ENCODE measurements at places on chromosomes 5 and 9.
A peak's percentile ranks its signal among the peaks of the same experiment; 100 is the strongest.

DNA sequence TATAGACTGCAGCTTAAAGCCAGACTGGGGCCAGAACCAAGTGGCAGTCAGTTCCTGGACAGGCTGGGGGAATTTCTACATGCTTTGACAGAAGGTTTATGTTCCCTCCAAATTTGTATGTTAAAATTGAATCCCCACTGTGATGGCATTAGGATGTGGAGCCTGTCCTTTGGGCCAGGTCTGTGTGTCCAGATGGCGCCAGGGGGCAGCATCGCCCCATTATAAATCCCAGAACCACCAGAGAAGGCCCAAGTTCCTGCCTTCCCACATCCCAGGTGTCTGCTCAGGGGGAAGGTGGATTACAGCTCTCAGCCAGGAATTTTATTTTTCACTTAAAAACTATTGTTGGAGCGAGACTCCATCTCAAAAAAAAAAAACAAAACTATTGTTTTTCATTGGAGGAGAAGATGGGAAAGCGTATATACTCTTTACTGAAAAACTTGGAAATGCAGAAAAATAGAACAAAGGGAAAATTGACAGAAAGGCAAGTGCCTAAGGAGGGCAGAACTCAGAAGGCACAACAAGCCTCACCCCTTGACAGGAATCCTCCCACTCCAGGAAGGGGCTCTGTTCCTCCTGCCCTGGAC lies 5.0 kb downstream of the IL3 start:
- peak; percentile 45 for DNase-seq

- DNase-seq = no peak
Measured at GRCh38 chr5:167587772-167588437, 703.5 kb upstream of the WWC1 start.

- DNase-seq = no peak
Measured at GRCh38 chr5:80185095-80185494, 70.8 kb downstream of the SERINC5 start.

- no peak for DNase-seq
Measured at GRCh38 chr5:9834871-9835770, 205.0 kb upstream of the TAS2R1 start.

DNA sequence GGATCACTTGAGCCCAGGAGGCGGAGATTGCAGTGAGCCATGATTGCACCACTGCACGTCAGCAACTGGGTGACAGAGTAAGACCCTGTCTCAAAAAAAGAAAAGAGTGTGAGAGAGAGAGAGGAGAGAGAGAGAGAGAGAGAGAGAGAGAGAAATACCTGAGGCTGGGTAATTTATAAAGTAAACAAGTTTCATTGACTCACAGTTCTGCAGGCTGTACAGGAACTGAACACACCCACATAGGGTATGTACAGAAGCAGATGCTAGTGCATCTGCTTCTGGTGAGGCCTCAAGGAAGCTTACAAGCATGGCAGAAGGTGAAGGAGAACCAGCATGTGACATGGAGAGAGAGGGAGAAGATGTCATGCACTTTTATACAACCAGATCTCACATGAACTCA lies 46.4 kb upstream of the CHD1 start:
- no peak for DNase-seq

DNA sequence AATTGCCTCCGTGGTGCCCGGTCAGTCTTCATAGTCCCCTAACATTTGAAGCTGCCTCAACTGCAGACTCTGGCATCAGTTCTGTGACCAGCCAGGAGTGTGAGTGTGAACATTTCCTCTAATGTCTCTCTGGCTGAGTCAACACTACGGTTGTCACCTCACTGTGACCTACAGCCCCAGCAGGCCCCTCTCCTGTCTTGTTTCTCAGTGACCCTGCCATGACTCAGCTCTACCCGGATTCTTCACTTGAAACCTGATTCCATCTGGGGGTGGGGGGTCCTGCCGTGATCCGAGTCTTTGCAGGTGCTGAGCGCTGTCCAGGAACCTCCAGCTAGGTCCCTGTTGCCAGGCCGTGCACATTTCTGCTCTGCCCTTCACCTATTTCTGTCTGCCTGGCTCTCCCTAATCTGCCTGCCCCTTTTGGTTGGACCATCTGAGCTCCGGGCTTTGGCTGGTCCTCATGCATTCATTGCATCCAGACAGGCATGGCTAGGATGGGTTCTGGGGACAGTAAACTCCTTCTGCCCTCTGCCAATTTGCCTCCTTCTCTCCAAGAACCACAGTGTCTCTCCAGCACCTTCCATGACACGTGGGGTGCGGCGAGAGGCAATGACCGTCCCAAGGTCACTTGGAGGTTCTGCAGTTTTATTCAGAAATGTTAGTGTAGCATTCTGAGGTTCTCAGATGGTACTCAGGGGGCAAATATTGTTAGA lies 24.2 kb downstream of the STC2 start:
- no peak for DNase-seq

DNA sequence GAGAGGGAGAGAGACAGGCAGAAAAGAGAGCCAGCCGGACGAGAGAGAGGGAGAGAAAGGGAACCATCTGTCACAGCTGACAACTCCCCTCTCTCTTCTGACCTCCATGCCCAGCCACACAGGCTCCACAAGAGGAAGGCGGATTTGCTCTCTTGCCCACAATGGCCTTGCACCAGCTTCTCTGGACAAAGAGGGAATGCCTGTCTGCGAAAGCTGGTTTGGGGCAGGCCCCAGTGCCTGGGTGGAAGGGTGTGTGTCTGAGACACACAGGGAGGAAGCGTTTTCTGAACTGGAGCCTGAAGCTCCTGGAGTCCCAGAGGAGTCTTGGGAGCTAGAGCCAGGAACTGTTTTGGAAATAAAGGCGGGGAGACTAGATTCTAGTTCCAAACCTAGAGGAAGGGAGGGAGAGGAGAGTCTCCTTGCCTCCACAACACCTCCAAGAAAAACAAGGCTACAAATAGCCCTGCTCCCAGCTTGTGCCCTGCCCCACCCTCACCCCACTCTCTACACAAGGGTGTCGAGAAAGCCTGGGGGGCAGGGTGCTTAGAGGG lies 12.5 kb downstream of the C1QTNF2 start:
- DNase-seq = no peak

- DNase-seq = no peak
Measured at GRCh38 chr9:96450613-96451528, 902 bp downstream of the HABP4 start.

GRCh38 chr5:138180183-138180782 lies 1.4 kb downstream of the KIF20A start:
- DNase-seq = no peak

DNA sequence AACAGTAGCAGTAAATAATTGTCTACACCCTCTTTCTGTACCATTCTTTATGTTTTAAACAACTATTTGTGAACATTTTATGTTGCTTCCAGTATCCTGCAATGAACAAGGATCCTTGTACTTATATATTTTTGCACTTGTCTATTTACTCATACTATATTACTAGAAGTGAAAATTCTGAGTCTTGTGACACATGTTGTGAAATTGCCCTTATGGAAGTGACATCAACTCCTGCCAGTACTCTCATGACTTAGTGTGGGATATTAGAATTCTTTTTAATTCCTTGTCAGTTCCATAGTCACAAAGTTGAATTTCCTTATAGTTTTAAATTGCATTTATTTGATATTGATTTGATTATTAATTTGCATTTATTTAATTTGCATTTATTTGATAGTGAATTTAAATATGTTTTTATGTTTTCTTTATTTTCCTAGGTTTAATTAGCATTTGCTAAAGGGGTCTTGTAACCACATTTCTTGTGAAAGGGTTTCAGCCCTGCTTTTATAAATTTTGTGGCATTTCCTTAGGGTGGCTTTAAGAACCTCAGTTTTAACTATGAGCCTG lies 27.7 kb downstream of the PARP8 start:
- no peak for DNase-seq

DNA sequence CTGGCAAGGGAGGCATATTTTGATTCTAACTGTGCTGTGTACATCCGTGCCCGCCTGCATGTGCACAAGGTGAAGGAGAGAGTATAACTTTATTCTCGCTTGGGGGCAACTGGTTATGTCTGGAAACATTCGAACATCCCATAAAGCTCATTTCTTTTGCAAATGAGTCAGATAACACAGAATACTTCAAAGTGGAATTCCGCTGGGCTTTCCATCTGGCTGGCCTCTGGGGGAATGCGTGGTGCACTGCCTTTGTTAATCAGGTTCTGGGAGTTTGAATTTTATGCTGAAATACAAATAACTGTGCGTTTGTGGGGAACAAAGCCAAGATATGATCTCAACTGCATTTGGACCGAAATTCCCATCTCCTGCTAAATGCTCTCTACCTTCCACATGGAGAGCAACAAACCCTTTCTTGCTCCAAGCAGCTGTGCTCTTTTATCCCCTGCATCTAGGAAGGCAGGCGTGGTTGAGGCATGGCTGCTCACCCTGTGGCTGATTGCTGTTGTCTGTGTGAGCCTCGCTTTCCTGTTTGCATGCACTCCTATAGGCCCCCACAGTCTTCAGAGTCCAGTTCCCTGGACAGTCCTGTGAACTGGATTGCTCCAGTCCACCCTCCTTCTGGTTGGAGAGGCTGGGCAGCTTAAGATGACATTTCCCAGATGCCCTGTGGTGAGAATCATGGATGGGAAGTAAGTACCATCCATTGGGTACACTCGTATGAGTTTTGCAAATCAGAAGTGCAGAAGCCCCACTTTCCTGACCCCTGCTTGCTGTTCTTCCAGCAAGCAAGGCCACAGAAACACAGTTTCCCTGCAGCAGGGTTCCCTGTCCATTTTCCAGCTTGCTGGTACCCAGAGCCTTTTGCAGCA lies 82.9 kb upstream of the ALDH1B1 start:
- no peak for DNase-seq

Measured in stimulated activated CD4-positive, alpha-beta T cell treated with anti-CD3 and anti-CD28 coated beads, Interleukin-15, amount 100 ng/mL, for 48 hours (primary cell).